SHP77 treated with DMSO at 0.1 percent for 48 hours (cell line): ENCODE measurements at places on chromosomes 3 and 15.

GRCh38 chr3:196563721-196564225, 4.6 kb downstream of the WDR53 start:
- no peak for DNase-seq

GRCh38 chr3:113606539-113607218, 74.3 kb downstream of the SIDT1 start:
- DNase-seq = no peak

GRCh38 chr15:68403161-68403941, 28.6 kb downstream of the ITGA11 start:
- no peak for DNase-seq

GRCh38 chr3:47611576-47611975, 32.9 kb upstream of the CSPG5 start:
- no peak for DNase-seq

- DNase-seq = no peak
Measured at GRCh38 chr3:77141423-77141822, 101.5 kb downstream of the ROBO2 start.

GRCh38 chr15:92463826-92464225, 70.1 kb downstream of the ST8SIA2 start:
- DNase-seq = no peak

GRCh38 chr3:106239195-106239697, 370.4 kb upstream of the CBLB start:
- DNase-seq = no peak

- DNase-seq = no peak
Measured at GRCh38 chr3:113211330-113212149, at the start of gene BOC. BOC (plus strand) TSS chr3:113211557; CDS start chr3:113249803, 38,246 bp downstream.

GRCh38 chr3:183502237-183503181, 53.0 kb downstream of the KLHL6 start:
- DNase-seq = no peak

DNA sequence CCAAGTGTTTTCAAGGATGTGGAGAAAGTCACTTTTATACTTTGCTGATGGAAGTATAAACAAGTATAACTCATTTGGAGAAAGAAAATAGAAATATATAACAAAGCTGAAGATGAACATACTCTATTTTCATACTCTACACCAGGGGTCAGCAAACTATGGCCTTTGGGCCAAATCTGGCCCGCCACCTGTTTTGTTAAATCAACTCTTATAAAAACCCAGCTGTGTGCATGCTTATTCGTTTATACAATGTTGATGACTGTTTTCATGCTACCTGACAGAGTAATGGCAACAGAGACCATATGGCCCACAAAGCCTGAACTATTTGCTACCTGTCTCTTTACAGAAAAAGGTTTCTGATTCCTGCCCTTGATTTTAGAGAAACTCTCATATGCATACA, 124.0 kb downstream of the NR1D2 start:
- DNase-seq = no peak

DNA sequence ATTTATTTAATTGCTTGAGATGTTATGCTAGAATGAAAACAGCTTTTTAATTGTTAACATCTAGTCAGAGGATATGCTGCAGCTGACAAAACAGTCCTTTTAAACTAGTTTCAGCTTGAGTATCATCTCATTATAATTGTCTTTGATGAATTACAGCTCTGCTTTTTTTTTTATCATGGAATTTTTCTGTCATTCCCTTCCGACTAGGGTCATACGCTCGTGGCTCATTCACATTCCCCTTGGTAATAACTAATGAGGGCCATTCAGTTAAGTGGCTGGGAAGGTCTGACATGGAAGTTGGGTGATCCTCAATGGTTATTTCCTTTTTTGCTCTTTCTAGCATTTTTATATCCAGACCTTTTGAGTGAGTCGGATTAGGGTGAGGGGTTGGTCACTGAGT, 77.0 kb downstream of the PGPEP1L start:
- DNase-seq = no peak

- DNase-seq = no peak
Measured at GRCh38 chr15:77775373-77775772, 142.7 kb upstream of the LINGO1 start.

DNA sequence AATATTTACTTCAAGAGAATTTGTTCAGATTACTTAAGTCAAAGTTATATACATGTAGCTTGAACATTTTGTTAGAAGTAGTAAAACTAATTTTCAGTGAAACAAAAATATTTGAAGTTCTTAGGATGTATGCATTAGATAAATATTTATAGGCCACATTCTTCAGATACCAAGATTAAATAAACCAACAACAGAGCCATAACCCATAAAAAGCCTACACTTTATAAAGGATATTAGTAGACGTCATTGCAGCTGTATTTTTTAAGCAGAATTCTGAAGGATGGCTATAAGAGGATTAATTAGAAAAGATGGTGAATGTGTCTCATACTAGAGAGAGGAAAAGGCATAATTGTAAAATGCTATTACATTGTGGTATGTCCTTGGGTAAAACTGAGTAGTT, 449.7 kb upstream of the ALCAM start:
- no peak for DNase-seq

- DNase-seq = no peak
Measured at GRCh38 chr3:150020527-150020926, 49.8 kb upstream of the PFN2 start.

DNA sequence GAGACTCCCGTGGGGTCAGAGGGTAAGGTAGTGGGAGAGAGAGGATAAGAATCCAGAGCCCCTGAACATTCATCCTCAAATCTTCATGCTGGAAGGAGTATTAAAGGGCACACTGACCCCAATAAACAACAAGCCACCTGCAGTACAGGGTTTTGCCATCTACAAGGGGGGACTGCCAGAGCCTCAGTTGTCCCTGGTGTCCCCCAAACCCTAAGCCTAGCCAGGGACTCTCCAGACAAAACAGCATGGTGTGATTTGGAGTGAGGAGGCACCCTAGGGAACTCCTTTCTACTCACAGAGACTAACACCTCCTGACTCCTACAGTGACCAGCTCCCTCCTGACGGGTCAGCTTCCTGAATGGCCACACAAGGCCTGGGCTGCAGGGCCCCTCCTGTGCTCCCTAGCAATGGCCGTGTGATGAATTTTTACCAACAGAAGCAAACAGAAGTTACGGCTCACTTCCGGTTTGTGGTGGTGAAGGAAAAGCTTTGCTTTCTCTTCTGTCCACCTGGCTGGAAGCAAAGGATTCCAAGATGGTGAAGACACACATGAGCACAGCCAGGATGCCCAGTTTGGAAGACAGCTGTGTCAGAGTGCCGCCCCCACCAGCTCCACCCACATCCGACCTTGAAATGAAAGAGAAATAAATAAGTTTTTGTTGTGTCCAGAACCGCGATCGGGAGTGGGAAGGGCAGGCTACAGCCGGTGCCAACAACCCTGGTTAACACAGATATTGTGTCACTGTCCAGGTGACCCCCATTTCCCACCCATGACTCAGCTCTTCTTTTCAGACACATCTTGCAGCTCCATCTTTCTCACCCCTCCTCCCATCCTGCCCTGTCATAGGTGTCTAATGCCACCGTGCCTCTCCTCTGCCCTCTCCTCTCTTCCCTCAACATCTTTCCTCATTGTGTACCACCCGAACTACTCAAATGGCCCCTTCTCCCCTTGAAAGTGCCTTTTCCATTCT, 69.6 kb upstream of the ATP13A3 start:
- no peak for DNase-seq

GRCh38 chr15:96354731-96355567, 24.4 kb downstream of the NR2F2 start:
- DNase-seq = no peak

DNA sequence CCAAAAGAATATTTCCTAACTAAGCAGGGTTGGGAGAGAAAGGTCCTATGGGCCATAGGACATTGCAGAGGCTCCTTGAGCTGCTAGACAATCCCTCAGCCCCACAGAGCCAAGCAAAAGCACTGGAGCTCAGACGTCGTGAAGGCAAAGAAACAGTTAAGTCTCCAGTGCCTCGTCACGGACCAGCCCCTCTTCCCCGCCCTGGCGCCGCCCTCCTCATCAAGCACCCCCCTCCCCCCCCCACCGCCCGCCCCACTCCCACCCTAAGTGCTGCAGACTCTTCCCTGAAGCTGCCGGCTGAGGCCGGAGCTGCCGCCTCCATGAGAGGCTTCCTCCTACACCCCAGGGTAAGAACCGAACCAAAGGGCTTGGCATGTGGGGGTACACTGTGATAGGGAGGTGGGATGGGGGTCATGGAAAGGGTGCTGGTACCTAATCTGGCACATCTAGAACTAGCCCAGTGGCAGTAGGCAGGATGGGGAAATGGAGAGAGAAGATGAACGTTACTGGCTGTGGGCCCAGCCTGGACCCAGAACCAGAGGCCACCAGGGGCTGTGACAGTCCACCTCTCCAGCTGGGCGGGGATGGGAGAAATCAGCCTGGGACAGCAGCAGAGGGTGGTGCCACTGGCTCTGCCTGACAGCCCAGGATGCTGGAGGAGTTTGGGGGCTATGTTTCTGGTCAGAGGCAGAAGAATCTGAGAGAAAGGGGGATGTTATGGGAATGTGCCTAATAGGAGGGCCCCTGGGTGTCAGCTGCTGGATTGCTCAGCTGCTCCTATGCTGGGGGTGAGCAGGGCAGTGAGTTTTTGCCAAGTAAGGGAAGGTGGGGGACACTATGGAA, at the start of gene MAP1A:
TSS of gene MAP1A (plus strand) at position 255 of the 843 bp plus-strand sequence. CDS start 3,866 bp downstream, outside the sequence.
- no peak for DNase-seq

DNA sequence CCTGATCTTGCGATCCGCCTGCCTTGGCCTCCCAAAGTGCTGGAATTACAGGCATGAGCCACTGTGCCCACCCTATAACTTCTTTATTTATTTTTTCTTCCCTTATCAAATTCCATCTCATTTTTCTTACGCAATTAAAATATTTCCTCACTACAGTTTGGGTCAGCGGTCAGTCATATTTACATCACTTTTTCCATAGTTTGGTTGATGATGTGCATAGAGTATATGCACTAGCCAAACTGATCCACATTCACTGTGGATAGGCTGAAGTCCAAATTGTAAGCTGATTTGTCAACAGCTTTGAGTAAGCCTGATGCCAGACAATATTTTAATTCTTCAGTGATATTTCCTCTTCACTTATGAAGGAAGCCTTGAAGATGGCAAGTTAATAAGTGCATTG, 256.3 kb downstream of the TIGIT start:
- DNase-seq = no peak

DNA sequence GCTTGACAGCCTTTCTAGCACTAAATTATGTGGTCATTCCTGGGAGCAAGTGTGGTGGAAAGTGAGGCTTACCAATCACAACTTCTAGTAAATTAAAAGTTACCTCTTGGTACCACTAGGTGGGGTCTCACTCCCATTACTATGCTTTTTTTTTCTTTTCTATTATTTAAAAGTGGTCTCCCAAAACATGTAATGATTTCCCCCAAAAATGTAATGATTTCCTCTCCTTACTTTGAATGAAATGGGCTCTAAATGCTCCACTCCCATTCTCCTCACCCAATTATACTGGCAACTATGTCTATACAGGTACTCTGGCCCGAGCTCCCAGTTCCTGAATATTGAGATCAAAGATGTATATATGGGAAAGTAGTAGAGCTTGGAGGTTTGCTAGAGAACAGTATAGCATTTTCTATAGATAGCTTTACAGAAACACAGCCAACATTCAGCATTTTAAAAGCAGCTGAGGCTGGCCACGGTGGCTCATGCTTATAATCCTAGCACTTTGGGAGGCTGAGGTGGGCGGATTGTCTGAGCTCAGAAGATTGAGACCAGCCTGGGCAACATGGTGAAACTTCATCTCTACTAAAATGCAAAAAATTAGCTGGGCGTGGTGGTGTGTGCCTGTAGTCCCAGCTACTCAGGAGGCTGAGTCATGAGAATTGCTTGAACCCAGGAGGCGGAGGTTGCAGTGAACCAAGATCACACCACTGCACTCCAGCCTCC, 70.9 kb downstream of the DCUN1D1 start:
- no peak for DNase-seq

DNA sequence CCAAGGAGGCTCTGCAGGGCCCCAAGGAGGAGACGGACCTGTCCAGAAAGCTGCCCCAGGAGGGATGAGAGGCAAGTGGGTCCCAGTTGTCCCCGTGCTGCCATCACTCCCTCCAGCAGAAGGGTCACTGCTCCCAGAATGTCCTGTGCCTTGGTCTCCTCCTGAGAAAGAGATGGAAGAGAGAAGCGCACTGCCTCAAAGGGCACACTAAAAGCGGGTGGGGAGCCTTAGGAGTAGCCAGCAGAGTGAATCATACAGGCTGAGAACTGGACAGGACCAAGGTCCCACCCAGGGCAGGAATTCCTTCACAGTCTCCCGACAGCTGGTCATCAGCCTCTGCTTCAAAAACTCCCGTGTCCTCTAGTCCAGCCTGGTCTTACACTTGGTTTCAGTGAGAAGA, 4.6 kb downstream of the THPO start:
- DNase-seq = no peak

- DNase-seq = no peak
Measured at GRCh38 chr3:130654091-130654490, 92.5 kb downstream of the PIK3R4 start.

- no peak for DNase-seq
Measured at GRCh38 chr3:4730719-4731118, 237.6 kb downstream of the ITPR1 start.

- DNase-seq = no peak
Measured at GRCh38 chr3:11187681-11188080, 33.4 kb downstream of the HRH1 start.

DNA sequence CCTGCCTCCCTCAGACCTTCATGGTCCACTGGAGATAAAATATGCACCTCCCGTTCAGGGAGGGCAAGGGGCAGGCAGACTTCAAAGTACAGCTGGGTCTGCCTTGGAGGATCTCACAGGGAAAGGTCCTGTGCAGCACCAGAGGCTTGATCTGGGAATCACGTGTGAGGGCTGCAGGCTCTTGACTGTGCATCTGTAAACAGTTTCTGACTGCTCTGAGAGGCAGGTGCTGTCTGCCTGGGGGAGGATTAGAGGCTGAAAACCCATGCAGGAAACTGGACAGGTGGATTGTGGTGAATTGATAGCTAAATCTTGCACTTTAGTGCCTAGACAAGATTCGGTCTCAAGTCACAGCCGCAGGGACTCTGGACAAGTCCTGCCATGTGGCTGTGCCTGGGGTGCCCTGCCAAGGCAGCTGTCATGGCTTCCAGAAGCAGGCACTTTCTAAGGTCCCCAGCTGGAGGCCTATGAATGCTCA, 239.3 kb downstream of the EPHB1 start:
- peak; percentile 81 for DNase-seq

GRCh38 chr3:46998121-46998851, 18.8 kb downstream of the NBEAL2 start:
- DNase-seq = no peak

DNA sequence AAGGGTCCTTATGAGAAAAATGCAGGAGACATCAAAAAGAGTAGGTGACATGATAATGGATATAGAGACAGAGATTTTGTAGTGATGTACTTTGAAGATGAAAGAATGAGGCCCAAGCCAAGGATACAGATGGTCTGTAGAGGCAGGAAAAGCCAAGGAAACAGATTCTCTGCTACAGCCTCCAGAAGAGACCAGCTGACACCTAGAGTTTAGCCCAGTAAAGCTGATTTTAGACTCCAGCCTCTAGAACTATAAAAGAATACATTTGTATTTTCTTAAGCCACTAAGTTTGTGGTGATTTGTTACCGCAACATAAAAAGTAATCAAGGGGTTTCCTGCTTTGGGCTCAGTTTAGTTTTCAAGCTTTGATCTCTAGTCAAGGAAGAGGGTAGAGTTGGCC, 64.8 kb downstream of the STRIT1 start:
- DNase-seq = no peak
